Upper lobe of left lung (tissue), 6 donors: ENCODE measurements at places on chromosomes 2 and 18. TPM values are rescaled to one million over a fixed set of nuclear protein-coding genes. Genes with fewer than 3 reads are reported as not detected.
A peak's percentile ranks its signal among the peaks of the same experiment; 100 is the strongest.

DNA sequence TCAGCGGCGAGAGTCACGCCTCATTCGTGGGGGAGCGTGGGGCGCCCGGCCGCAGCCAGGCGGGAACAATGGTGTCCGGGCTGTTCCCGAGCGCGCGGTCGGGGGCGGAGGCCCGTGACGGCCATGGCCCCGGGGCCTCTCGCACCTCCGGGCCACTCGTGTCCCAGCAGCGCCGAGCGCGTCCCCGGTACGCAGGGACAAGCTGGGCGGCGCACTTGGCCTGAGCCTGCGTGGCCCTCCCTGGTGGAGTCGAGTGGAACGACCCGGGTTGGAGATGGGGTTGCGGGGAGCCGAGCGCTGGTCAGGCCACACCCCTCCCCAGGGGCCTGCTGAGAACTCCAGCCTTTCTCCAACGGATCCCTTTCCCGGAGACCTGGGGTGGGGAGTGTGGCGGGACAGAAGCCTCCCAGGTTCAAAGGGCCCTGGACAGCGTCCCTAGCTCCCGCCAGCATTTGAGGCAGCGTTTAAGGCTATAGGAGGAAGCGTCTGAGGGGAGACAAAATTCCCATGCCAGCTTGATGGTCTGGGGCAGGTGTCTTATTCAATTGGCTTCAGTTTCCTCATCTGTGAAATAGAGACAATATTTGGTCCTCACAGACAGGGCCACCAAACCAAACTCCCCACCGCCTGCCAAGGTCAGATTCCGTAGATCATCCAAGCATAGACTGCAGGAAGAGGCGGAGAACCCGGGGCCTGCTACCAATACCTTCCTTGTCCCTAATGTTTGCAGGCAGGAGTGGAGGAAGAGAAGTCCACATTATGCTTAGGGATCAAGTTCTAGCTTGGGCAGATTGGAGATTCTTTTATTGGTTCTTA, 553 bp downstream of the CNDP2 start:
- peak; percentile 58 for DNase-seq
- H3K4me1 ChIP-seq: peaks cover 44% of the 10 kb centered on the region
- H3K27me3 ChIP-seq: no peaks in the 10 kb centered on the region
- H3K36me3 ChIP-seq: peaks cover 3% of the 10 kb centered on the region
- peak overlapping the region; percentile 96 for H3K4me3 ChIP-seq
- H3K27ac ChIP-seq: peak overlapping the region; percentile 95

Gene CHST10
- total RNA-seq: 6.7 TPM

DNA sequence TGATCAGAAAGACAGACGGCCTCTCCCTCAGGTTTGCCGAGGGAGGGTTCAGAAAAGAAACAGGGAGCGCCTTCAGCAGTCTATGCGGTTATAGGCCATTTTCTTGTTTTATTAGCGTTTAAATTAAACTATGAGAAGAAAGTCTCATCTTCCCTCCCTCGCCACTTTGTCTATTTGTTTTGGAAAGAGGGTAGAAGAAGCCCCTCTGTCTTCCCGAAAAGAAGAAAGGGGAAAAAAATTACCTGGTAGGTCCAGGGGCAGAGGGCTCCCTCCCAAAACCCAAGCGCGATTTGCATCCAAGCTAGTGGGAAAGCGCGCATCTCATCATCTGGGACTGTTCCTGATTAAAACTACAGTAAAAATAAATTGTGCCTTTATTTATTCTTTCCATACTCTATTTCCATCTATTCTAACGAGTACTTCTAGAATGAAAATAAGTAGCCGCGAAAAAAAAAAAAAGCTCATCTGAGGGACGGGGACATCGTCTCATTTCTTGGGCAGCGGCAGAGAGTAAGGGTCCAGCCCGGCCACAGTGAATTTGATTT, 2.4 kb downstream of the PAX8 start:
- DNase-seq: no peak

GRCh38 chr2:24009680-24010476, at the start of gene MFSD2B:
Gene MFSD2B (plus strand): TSS chr2:24010085. CDS start chr2:24010097, 12 bp downstream.
- no peak within 1 kb of the TSS for H3K27ac ChIP-seq
- DNase-seq: no peak
- peak within 1 kb of the TSS; percentile 46 for H3K4me3 ChIP-seq
- peaks cover 23% of the 10 kb centered on the region for H3K27me3 ChIP-seq
